ENCODE measurements at places on chromosomes 13 and 19.
A peak's percentile ranks its signal among the peaks of the same experiment; 100 is the strongest.

DNA sequence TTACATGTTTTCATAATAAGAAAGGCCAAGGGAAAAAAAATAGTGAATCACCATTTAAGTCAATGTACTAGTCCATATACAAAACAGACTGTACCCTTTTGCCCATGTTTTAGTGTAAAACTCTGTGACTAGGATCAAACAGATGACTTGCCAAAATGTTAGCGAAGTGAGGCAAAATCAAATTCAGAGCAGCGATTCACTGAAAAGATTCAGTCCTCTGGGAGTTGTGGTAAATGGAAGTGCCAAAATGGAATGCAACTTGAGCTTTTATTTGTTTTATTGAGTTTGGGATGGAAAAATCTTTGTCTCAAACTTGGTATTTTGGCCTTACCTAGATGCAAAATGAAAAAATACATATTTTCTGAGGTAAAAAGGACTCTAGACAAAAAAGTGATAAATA lies 9.1 kb downstream of the CDADC1 start:
- DNase-seq: peak; percentile 21

- DNase-seq: no peak
Observed at GRCh38 chr13:67042556-67042955, 187.6 kb downstream of the PCDH9 start.

- DNase-seq: no peak
Observed at GRCh38 chr19:30590596-30591229, 218.5 kb downstream of the ZNF536 start.

DNA sequence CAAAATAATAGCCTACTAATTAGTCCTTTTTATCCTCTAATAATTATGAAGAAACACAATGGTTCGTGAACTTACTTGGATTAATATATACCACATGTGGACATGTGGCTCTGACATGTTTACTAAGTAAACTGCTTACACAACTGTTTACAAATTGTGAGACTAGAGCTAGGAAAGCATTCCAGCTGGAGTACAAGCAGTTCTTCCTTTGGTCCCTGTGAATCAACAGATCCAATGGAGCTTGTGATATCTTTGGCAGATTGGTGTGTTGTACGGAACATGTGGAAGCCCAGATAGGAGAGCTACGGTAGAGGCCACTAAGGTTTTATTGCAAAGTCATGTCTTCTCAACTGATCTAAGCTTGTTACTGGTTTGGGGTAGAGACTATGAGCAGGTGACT lies 145.5 kb upstream of the SPRY2 start:
- DNase-seq: no peak

- DNase-seq: no peak
Observed at GRCh38 chr19:54418930-54419800, 3.9 kb downstream of the TTYH1 start.

DNA sequence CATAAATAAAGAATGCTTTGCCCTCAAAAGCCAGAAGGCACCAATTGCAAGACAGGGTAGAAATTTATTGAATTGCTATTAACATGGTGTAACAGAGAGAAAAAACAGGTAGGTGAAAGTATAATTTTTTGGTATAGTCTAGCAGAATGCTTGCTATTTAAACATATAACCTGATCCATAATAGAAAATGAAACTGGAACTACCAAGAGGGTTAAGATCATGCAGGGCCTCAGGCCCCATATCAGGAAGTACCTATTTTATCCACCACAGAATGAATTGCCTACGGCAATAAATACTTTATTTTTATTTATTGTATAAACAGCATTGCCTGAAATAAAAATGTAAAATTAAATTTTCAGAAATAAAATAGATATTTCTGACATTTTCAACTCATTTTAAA lies 159.5 kb downstream of the PRR20E start:
- no peak for DNase-seq

GRCh38 chr13:100789968-100790367 lies 115.4 kb upstream of the TMTC4 start:
- DNase-seq: no peak

DNA sequence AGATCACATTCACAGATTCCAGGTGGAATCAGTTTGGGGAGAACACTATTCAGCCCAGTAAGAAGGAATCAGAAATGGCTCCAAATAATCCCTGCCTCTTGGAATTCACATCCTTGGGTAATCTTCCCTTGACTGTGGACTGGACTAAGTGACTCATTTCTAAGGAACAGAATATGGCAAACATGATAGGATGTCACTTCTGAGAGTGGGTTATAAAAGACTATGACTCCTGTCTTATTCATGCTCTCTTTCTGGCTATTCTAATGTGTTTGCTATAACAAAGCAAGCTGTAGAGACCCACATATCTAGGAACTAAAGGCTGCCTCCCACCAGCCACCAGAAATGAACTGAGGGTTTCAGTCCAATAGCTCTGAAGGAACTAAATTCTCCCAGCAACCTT lies 37.8 kb downstream of the MBD3L2B start:
- DNase-seq: no peak

GRCh38 chr13:39273953-39274738 lies 235.9 kb downstream of the NHLRC3 start:
- DNase-seq: no peak

GRCh38 chr19:4493929-4494690 lies 22.0 kb downstream of the HDGFL2 start:
- DNase-seq: no peak

GRCh38 chr19:29639086-29639485 lies 26.2 kb upstream of the PLEKHF1 start:
- DNase-seq: no peak

- no peak for DNase-seq
Observed at GRCh38 chr13:47680748-47681147, 320.3 kb downstream of the SUCLA2 start.

DNA sequence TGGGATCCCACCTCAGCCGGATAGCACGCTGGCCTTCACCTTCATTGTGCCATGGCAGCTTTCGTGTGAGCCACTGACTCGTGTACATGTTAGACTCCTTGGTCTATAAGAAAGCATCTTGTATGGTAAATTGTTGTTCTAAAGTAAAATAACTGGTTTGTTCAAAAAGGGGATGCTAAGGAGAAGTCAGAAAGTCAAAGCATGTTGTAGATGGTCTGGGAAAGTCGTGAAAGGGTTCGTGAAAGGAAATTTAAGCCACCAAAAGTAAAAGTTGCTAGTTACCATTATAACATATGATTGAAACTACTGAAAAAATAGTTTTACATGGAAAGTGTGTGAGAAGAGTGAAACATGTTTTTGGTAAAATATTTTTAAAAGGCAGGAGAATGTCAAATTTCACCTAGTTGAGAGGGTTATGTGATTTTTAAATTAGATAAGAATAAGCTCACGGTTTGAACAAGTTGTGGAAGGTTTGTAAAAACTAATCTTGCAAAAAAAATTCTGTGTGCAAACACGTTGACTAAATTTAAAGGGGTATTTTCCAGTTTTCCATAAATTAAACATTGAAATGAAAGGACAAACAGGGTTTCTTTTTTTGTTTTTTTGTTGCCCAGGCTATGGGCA lies 23.4 kb downstream of the DPRX start:
- DNase-seq: no peak

- no peak for DNase-seq
Observed at GRCh38 chr19:38839816-38840582, 8.4 kb upstream of the ECH1 start.

GRCh38 chr19:58042495-58043340 lies 8.9 kb downstream of the ZSCAN1 start:
- no peak for DNase-seq

DNA sequence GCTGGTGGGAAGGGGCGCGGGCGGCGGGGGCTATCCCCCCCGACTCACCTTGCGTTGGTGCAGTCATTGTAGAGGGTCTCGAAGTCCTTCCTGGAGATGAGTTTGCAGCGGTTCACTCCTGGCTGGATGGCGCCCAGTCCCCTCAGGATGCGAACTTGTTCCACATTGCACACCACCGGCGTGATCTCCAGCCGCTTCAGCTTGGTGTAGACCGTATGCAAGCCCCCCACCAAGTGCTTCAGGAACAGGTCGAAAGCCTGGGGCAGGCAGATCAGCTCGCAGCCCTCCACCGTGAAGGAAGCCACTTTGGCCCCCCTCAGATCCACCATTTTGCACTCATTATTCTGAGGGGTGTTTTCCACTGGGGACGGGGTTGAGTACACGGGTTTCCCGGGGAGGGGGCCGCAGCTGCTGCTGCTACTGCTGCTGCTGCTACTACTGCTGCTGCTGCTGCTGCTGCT lies 1.1 kb downstream of the DACH1 start:
- DNase-seq: no peak

GRCh38 chr19:43644181-43644580 lies 4.5 kb upstream of the CADM4 start:
- DNase-seq: no peak

DNA sequence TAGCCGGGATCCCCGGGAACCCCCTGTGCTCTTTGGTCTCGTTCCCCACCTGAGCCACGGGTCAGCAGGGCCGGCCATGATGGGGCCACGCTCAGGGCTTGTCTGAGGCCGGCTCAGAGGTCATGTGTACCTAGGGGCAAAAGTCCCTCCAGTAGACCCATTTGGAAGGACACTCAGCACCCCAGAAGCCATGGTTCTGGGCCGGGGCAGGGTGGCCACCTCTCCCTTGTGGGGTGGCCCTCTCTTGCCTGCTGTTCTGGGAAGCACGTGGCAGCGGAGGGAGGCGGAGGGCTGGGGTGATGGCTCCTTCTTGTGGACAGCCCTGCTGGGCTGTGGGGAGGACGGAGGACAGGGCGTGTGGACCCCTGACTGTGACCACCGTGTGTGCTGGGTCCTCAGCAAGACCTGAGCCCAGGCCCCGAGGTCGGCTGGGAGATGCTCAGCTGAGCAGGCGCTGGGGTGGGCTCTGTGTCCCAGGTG lies 6.4 kb upstream of the PEAK3 start:
- no peak for DNase-seq

- DNase-seq: no peak
Observed at GRCh38 chr13:109720758-109721184, 65.6 kb downstream of the IRS2 start.

DNA sequence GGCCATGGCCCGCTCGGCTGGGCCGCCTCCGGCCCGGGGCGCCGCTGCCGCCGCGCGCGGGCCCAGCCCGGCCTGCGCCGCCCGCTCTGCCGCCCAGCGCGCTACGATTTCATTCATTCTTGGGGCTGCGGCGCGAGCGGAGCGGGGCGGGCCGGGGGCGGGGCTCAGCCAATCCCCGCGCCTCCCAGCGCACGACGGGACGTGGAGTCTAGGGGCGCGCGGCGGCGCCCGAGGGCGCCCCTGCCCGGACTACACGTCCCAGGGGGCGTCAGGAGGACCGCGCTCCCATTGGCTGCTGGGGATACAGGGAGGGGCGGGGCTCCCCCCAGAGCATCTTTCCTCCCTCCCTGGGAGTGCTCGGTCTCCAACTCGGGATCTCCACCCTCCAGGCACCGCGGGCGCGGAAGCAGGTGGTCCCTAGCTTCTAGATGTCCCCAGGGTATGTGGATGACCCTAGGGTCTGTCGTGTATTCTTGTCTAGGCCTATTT lies 5.6 kb upstream of the DPF1 start:
- DNase-seq: no peak

DNA sequence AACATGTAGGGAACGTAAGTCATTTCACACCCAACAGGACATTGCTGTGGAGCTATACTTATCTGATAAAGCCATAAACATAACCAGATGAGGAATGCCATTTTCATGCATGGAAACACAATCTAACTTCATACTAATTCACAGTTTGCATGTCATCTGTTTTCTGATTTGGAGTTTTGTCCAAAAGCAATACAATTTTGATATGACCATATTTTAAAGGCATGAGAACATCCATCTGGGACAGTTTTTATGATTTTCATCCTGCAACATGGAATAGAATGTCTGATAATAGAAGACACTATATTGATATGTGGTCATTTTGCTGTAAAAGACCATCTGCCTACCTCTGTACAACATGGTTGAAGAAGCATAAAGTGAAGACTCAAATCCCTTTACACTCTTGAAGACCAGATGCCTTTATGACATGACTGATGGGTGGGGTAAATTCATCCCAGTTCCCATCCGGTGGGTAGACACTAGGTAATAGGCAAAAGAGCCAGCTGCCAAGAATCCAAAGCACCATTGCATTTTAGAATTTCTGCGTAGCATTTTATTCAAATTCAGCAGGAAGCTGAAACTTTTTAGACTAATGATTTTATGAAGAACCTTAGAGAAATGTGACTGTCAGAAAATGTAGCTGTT lies 309.8 kb downstream of the LMO7 start:
- no peak for DNase-seq

GRCh38 chr19:47331931-47332547 lies at the start of gene C5AR2:
TSS of gene C5AR2 (plus strand) at chr19:47332175. CDS start at chr19:47340800, 8,625 bp downstream.
- DNase-seq: no peak

DNA sequence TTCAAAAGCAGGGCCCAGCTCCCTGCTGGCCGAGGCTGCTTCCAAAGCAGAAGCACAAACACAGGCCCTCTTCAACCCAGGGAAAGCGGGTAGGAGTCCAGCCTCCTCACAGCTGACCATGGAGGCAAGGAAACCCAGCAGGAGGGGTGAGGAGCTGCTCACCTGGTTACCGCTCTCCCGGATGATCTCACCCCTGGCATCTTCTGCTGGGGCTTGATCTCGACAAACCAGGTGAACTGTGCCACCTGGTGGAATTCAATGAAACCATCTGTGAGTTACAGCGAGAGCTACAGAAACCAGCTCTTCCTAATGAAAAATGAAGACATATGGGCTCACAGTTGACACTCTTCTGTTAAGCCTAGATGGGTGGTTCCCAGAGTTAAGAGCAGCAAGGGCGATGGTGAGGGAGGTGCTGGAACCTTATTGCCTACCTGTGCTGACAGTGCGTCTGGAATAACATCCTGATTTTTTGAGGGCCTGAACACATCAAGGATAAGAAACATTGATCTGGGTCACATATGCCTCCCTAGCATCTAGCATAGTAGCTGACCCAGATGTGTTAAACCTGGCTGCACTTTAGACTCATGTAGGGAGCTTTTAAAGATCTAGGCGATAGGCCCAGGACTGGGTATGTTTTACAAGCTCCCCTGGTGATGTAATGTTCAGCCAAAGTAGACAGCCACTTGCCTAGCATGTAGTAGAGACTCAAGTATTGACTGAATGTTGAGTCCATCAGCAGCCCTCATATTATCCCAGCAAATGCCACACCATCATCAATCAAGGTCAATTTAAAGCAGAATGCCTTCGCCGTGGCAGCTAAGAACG lies 6.1 kb downstream of the DHRS12 start:
- DNase-seq: no peak

DNA sequence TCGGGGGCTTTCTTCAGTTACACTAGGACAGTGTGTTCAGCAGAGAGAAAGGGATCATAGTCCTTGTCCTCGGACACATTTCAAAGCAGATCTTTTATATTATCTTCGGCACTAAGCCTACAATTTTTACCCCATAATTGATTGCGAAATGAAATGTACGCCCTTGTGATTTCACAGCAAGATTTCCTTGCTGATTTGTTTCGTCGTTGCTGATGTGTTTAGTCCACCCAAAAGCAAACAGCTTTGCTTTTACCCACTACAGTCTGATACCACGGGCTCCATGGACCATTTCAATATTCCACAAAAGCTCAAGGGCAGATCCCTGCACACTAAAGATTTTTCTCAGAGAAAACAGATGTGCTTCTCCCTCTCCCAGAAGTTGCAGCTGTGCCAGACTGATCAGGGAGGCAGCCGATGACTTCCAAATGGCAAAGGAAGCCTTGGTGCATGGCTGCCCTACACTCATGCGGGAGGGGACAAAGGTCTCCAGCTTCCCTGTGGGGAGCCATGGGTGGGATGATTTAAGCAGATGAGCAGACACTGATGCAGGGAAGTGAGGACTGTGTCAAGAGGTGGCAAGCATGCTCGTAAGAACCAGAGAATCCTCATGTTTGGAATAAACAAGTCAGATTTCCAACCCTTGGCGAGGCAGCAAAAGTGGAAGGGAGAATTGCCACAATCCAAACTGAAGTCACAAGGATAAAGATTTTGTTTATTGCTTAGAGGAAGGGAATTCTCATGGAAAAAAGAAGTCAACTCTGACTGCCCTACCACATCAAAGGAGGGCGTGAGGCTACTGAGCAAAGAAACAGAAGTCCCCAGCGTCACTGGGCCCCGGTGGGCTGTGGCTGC lies 81.1 kb downstream of the STK24 start:
- no peak for DNase-seq
